Anterior cingulate cortex (tissue), 58 donors: ENCODE measurements at places on chromosomes 1 and 21.
A peak's percentile ranks its signal among the peaks of the same experiment; 100 is the strongest.

DNA sequence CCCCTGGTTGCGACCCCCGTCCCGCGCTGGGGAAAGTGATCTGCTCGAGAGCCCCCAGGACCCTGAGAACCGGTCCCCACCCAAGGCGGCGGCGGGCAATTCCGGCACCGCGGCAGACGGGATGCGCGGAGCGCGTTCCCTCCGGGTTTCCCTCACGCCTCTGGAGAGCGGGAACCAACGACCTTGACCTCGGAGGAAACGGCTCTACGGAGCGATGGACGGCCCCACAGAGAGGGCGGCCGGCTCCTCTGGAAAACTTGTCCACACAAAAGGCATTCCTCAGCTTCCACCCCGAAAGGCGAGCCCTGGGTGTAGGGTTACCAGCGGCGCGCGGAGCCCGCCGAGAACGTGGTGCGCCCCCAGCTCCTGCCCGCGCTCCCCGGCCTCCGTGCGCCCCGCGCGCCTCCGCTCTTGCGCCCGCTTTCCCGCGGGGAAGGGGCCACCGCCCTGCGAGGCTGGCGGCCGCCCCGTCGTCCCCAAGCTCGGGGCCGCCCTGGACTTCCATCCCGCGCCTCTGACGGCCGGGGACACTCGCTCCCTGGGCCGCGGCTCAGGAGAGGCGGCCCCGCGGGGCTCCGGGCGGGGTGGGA is 391 bp upstream of the KIAA1614 start:
- DNase-seq, result no peak

DNA sequence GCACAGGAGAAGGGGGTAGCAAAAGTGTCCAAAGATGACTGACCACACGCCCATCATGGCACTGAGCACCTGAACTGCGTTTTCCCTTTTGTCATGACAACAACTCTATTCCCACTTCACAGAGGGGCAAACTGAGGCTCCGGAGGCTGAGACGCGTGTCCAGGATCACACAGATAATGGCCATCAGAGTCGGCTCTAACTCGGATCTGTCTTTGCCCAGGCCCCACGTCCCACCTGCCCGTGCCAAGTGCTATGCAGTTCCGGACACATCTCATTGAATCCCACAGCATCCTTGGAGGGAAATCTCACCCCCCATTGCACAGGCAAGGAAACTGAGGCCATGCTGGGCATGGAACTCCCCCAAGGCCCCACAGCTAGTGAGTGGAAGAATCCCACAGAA is 62.1 kb downstream of the MATN1 start:
- no peak for DNase-seq

DNA sequence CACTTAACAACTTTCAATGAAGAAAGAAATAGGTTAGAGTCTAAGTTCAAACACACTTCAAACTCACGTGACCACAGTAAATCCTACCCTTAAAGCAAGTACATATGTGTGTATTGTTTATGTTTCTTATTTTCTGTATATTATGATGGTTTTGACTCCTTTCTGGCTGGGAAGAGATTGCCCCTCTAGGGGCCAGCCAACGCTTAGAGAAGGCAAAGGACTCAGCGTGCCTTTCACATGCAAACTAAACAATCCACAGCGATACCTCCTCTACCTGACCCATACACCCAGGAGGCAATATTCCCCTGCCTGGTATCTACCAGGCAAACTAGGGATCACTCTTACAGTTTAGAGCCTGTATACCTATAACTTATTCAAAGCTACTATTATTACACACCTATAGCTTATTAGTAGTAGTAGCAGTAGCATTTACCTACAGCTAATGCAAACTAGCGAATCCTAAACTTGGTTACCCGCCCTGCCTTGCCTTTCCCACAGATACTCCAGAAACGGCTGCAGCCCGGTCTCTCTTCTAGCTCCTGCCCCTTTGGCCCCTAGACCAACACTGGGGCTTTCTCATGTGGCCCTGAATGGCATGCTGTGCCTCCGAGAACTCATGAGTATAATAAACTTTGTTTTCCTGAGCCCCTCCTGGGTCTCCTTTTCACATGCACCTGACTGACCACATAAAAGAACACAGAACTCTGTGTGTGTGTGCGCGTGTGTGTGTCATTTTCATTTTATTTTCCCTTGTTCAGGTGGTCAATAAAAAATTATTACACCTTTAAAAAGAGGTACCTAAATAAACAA is 14.0 kb downstream of the NRIP1 start:
- DNase-seq, result no peak

- peak; percentile 2 for DNase-seq
These were observed 97.3 kb downstream of the TAS1R2 start for GRCh38 chr1:18761948-18762840.

DNA sequence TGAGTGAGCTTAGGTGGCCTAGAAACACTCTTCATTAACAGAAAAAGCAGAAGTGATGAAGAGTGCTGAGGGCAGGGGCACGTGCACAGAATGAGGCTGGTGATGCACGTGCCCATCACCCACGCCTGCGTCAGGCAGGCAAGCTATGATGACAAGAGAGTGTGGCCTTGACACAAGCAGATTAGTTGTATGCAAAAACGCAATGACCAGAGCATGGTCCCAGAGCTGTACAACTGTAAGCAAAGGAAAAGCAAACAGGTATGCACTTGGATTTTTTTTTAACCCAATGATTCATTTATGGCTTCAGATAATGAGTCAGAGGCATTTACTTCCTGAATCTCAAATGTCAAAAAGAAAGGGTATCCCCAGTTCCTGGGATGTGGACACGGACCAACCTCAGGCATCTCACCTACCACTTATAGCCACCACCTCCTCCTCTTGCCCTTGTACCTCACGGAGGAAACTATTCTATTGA is 9.1 kb upstream of the TMEM61 start:
- no peak for DNase-seq

DNA sequence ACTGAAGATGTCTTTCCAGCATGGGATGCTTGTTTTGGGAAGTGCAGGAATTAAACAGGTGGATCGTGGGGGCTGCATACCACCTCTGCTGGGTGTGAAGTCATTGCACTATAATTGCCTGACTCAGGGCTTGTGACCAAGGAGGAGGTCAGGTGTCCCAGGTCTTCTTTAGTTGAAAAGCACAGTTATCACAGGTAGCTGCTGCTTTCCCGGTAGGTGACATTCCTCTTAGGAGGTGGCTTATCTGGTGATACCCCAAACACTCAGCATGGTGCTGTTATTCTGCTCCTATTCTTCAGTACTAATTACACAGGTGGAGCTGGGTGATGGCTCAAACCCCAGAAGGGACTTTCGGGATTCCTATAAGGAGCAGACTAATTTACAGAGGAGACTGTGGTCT is 320.3 kb upstream of the PLXNA2 start:
- DNase-seq, result no peak

DNA sequence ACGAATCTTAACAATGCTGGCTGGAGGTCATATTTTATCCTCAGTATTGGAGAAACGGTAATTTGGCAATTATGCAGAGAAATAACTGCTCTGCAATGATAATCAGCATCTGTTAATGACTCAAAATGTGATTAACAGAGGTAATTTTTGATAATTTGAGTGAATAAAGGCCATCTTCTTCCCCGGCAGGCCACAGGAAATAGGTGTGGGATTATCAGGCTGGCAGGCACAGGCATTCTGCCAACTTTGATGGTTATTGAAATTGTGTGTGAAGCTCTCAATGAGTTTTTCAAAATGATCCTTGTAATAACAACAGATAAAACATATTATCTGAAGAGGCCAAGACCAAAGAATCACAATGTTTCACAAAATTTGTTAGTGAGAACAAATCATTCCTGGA is 309.0 kb downstream of the PTGER3 start:
- no peak for DNase-seq

GRCh38 chr21:40047993-40048730 is 180.9 kb downstream of the PCP4 start:
- DNase-seq, result no peak

DNA sequence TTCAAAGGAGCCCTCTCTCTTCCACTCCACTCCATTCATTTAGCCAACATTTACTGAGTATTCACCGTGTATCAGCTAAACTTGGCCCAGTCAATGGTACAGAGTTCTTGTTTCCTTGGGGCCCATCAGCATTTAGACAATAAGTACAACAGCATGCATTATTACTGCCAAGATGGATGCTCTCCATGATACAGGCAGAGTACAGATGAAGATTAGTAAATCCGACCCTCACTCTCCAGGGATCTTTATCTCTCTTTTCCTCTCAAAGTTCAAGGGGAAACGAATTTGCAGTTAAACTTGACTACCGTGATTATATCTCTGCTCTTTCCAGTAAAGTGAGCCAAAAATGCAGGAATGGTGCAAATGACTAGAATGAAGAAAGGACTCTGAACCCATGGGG is 184.6 kb upstream of the DUSP10 start:
- no peak for DNase-seq

- DNase-seq, result no peak
These were observed 66.7 kb downstream of the MAGI3 start for GRCh38 chr1:113456967-113457366.

DNA sequence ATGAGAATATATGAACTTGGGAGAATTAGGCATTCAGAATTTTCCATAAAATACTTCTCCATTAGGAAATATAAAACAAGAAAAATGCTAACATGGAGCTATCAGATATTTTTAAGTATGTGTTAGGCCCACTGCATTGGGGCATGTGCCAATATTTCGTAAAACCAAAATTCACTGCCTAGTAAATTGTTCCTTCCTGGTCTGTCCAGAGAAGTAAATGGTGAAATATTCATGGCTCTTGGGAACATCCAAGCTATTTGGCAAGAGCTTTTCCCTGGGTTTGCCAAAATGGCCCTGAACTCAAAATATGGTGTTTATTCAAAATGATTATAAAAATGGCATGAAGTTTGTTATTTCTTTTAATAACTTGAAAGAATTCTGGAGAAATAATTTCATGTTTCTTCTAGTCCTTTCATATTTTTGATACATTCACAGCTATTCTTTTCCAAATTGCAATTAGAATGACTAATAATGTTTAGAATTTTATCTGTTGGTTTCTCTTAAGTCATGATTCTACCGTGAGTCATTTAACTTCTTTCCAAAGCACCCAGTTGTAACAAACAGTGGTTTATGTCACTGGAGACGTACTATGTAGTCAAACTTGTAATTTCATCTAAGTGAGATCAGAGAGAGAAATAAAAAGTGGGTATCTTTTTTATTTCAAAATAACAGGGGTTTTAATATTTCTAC is 25.7 kb upstream of the SLC19A2 start:
- no peak for DNase-seq

DNA sequence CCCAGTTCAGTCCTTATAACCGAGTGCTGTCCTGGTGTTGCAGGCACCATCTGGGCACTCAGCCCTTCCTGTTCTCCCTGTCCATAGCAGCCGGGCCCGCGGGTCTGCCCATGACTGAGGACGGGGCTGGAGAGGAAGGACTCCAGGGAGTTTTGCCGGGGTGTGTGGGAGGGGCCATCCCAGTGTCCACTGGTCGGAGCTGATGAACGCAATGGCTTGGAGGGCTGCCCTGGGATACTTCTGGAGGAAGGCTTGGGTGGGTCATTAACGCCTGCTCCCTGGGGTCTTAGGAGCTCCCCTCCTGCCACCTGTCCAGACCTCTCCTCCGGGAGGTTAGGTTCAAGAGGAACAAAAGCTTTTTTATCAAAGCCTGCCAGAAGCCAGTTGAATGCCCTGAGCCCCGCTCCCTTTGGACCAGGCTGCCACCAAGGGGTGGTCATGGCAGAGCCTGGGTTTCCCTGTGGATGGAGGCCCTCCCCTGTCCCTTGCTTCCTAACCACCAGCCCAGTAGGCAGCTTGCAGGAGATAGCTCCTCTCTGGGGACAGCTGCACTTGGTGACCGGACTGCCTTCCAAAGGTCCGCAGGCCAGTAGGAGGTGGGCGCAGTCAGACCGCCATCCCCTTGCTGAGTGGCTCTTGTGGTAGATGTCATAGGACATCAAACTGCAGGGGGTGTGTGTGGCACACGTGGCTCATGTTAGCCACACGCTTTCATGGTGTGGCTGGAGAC is 61.3 kb downstream of the TRIM11 start:
- DNase-seq, result no peak

DNA sequence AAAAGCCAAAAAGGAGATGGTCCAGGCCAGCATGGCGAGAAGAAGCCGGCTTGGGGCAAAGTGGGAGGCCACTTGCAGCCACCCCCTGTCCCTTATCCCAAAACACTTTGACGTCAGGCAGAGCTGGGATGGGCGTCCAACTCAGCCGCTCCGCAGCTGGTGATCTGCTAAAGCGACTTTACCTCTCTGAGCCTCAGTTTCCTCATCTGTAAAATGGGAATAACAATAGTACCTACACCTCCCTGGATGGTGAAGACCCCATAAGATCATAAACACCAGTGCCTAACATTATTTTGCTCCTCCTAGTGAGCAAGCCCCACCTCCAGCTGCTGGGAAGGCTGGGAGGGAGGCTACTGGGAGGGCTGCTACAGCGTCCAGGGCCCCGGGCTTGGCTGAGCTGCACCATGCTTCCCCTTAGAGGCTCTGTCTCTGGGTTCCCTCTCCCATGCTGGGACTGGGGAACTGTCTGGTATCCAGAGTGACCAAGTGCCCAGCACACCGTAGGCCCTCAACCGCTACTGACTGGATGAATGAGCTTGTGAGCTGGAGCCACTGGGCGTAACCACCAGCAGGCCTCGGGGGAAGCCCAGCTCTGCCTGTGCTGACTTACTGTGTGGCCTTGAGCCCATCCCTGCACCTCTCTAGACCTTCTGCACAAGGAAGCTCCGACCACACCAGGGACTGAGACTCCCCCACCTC is 18.3 kb downstream of the IFFO2 start:
- no peak for DNase-seq
